ENCODE measurements at places on chromosomes 3 and 15.

- DNase-seq = peak; percentile 77
Measured at GRCh38 chr3:188174317-188175044, 20.5 kb downstream of the LPP start.

DNA sequence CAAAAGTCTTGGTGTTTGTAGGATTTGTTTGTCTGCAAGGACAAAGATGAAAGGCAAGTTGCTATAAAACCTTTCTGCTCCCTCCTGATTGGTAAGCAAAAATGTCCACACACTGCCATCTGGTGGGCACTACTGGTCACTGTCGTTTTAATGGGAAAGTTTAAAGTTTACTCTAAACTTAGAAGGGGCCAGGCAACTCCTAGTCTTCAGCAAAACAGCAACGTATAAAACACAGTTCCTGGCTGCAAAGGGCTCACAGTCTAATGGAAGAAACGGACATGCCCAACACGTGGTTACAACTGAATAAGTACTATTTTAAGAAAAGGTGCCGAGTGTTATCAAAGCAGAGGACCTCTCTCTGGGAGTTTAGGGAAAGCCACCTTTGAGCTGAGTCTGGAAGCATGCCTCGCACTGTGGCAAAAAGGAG, 23.7 kb upstream of the TPRG1 start:
- DNase-seq = peak; percentile 61

GRCh38 chr15:77642793-77643430, 10.2 kb upstream of the LINGO1 start:
- DNase-seq = no peak

DNA sequence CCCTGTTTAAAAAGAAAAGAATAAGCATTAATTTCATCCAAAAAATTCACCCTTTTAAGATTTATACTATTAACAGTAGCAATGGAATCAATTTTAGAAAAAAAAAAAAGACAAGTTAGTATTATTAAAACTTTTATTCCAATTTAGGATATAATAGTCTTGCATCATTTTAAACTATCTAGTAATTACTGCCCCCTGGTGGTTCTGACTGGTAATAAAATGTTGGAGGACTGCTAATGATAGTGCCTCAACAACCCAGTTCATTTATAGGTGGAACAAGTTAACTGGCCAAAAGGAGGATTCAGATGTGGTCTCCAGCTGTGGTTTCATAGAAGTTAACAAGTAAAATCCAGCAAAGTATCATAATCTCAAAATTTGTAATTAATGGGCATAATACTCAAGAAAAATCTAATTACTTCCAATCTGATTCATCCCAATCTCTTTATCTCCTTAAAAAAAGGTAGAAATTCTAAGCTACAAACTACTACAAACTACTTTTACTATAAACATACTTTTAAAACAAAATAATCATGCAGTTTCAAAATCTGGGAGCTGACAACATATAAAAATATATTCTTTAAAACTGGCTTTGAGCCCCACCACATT, 30.7 kb upstream of the WDR49 start:
- peak; percentile 56 for DNase-seq

GRCh38 chr3:182730675-182731042, 62.6 kb upstream of the ATP11B start:
- no peak for DNase-seq

DNA sequence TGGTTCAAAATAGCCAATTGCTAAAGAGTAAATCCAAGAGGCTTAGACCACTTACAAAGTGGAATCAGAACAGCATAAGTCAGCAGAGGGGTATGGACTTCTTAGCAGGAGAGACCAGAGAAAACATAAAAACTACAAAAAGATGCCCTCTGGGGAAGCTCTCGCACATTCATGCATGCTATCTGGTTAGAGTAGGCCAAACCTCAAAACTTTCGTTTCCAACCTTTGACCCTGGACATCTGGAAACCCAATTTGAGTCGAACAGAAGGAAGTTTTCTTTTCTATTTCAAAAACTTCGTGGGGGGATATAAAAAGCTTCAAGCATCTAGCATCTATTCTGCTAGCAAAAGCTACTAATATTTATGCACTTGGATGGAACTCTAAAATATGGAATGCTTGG, 523.9 kb upstream of the AGTR1 start:
- no peak for DNase-seq

DNA sequence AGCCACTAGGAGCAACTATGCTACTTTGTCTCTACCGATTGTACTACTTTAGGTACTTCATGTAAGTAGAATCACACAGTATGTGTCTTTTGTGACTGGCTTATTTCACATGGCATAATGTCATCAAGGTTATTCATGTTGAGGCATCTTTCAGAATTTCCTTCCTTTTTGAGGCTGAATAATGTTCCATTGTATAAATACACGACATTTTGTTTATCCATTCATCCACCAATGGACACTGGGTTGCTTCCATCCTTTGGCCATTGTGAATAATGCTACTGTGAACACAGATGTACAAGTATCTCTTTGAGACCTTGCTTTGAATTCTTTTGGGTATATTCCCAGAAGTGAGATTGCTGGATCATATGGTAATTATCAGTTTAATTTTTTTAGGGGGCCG, 29.2 kb downstream of the MYO5A start:
- DNase-seq = no peak
